ENCODE measurements at places on chromosomes 12 and 14.

DNA sequence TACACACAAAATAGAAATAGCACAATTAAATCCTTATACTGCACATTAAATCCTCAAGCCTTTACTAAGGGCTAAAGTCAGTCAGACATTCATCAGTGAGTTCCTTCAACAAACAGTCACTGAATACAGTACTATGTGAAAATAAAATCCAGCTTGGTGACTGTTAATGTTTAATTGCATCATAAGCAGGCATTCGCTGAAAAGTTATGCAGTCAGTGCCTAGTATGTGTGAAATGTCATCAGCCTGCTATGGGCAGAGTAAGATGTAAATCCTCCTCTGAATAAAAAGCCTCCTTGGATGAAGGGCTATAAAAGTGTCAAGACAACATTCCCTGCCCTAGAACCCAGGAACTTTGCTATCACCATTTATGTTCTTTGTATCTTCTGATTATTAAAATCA lies 116.4 kb downstream of the PRICKLE1 start:
- DNase-seq: no peak

DNA sequence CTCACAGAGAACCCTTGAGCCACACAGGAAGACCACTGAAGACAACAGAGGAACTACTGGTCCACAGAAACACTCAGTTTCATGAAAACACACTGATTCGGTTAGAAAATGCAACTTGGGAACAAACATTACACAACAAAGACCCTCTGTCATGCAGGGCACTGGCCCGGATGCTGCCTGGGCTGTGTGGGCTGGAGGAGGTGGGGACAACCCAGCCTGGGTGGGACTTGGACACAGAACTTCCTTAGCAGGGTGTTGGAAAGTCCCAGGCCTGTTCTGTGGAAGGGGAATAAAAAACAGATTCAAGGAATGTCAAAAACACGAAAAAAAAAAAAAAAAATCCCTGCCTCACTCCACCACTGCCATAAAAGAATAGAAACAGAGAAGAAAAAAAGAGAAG lies 181.0 kb downstream of the MON2 start:
- DNase-seq: no peak

- no peak for DNase-seq
These were observed 238.2 kb upstream of the NOVA1 start for GRCh38 chr14:26835979-26836570.

- DNase-seq: no peak
These were observed 48.1 kb upstream of the RIN3 start for GRCh38 chr14:92465353-92466055.

DNA sequence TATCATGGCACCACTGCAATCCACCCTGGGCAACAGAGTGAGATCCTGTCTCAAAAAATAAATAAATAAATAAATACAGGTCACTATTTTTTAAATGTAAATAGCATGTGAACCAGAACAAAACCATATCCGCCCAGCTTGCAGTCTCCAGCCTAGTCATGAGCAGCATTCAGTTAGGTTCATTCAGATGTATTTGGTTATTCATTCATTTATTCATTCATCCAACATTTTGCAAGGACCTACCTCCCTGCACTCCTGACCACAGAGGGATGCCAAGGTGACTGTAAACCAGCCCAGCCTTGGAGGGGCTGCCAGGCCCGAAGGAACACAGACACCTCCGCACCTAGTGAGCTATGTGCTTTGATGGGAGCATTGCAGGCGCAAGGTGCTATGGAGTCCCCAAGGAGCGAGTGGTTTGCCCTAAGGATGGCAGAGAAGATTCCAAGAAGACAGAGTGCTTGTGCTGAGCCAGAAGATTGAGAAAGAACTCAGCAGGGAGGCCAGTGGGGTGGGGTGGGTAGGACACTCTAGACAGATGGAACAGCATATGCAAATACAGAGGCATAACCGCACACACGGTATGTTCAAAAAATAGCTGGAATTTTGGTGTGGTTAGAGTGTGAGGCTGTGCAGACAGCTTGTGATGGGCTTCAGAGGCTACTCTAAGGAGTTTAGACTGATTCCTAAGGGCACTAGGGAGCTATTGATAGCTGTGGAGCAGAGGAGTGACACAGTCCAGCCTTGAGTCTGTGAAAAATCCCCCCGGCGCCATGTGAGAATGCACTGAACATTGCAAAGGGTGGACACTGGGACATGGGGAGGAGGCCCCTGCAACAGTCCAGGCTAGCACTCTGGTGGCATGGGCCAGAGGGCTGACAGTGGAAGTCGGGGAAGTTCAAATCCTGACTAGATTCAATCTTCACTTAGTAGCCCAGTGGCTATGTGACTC lies 11.7 kb downstream of the DTX1 start:
- no peak for DNase-seq

DNA sequence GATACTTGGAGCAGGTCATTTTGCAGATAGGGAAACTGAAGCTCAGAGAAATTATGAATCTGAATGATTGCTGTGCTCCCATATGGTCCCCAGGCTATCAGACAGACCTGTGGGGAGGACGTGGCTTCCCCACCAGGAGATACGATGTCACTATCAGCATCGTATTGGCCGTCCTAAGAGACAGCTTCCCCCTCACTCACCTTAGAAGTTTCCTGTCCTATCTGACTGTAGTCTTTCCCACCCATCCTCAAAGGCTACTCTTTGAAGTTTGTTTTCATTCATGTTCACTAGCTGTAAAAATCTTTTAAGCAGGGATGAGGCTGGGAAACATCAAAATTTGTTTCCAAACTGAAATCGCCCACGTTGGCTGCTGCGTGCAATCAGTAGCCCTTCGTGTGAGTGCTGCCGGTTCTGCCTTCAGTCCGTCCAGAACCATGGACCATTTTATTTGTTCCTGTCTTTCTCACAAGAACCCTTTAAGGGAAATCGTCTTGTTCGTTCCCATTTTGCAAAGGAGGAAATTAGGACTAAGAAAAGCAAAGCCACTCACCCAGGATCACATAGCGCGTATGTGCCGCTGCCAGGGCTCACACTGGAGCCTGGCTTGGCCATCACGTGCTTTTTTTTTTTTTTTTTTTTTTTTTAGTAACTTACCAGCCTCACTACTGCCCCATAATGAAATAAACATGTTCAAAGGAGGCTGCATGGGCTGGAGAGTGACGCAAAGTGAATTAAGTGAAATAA lies 1.0 kb upstream of the KDM2B start:
- DNase-seq: no peak

- no peak for DNase-seq
These were observed 604 bp downstream of the GLIPR1 start for GRCh38 chr12:75481013-75481705.

DNA sequence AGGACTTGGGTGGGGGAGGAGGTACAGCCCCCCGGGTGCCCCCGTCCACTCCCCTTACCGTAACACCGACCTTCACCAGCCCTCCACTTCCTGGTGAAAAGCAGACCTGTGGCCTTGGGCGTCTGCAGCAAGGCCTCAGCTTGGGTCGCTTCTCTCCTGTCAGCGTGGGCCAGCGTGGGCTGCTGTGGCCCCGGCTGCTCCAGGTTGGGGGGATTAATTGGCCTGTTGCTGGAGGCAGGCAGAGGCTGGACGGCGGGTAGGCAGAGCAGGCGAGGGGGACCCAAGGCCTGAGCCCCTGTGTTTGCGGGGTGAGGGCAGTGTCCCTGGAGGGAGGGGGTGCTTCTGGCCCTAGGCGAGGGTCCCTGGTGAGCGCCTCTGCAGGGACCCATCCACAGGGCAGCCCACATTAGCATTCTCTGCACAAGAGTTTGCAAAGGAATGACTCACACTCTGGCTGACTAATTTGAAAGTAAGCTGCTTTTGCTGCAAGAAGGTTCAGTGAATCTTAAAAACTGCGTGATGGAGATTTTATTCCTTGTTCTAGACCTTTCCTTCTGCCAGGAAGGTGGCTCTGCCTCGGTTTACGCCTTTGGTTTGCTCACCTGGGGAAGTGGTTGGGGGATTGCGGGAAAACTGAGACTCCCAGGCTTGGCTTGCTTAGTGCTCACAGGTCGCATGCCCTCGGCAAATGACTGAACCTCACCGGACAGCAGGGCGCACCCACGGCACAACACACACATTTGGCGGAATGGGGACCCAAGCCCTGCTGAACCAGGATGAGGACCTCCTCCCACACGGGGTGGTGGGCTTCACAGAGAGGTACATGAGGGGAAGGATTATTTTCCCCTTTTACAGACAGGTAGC lies 37.9 kb upstream of the DLK1 start:
- no peak for DNase-seq

DNA sequence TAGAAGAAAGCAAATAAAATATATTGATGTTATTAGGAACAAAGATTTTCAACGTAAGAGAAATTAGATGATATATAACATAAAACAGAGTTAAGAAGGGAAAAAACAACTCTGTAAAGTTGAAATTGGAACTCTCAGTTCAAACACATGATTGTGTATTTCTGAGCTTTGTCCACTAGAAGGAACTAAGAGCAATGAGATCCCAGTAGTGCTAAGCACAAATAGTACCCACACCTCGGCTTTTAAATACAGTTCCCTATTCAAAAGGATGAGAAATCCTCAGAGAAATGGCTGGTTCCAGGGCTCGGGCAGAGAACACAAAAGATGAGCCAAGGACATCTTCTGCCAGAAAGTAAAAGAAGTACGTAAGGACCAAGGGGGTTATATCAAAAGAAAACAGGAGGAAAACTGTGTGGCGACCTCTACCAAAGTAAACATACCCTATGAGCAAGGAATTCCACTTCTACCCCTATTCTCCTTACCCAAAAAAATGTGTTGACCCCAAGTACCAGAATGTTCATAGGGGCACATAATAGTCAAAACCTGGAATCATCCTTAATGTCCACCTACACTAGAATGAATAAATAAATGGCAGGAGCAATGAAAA lies 96.6 kb downstream of the SPTSSA start:
- DNase-seq: no peak

DNA sequence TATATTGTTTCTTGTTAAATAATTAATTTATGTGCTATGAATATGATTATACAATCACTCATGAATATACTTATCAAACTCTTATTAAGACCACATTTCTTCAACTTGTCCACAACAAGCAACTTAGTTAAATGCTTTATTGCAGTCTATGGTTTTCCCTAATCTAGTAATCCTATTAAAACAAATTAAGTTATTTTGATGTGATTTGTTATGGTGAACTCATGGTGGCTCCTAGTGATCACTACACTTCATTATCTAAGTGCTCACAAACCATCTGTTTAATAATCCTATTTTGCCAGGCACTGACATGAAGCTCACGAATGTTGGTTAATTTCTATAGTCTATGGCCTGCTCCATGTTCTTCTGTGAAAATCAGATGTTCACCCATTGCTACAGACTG lies 42.9 kb downstream of the INSM2 start:
- no peak for DNase-seq

DNA sequence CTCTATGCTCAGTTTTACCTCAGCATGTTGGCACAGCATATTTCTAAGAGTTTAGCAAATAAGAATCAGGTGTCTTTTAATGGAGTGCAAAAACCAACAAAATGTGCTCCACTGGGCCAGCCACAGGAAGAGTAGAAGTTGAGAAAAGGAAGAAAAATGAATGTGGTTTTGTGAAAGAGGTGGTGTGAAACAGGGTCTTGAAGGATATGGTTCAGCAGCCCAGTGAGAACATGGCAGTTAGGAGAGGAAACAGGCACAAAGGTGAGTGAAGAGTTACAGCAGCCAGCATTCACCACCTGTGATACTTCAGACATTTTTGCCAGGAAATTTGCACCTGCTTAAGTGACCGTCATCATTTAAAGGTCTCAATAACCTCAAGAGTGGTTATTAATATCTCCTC lies 2.4 kb downstream of the STAB2 start:
- DNase-seq: no peak

GRCh38 chr12:93583627-93584392 lies 11.3 kb downstream of the SOCS2 start:
- DNase-seq: no peak

GRCh38 chr14:54778618-54779345 lies 123.8 kb downstream of the GCH1 start:
- DNase-seq: no peak

- DNase-seq: no peak
These were observed 2.1 kb upstream of the SLC15A4 start for GRCh38 chr12:128825835-128826234.

DNA sequence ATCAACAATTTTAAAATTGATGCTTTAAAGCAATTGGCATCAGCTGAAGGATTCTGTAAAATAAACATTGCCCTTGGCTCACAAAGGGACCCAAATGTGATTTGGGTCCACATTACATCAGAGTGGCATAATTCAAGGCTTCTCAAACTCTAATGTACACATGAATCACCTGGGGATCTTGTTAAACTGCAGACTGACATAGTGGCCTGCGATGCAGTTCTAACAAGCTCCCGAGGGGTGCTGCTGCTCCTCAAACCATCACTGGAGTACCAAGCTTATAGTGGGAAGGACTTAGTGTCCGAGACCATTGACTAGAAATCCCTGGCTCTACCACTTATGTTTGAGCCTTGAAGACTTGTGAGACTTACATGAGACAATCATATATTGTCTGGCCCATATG lies 31.8 kb upstream of the DNM1L start:
- no peak for DNase-seq

DNA sequence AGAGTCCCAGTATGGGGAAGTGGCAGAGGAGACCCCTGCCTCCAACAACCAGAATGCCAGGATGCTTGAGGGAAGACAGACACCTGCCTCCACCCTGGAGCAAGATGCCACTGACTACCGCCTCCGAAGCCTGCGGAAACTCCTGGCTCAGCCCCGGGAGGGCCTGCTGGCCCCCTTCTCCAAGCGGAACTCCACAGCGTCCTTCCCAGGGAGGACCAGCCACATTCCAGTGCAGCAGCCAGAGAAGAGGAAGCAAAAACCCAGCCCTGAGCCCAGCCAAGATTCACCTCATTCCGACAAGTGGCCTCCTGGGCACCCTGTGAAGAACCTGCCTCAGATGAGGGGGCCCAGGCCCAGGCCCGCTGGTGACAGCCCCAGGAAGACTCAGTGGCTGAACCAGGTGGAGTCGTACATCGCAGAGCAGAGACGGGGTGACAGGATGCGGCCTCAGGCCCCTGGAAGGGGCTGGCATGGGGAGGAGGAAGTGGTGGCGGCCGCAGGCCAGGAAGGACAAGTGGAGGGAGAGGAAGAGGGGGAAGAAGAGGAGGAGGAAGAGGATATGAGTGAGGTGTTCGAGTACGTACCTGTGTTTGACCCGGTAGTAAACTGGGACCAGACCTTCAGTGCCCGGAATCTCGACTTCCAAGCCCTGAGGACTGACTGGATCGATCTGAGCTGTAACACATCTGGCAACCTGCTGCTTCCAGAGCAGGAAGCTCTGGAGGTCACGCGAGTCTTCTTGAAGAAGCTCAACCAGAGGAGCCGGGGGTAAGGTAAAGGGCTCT lies 93.7 kb downstream of the B4GALNT3 start:
- DNase-seq: no peak

- DNase-seq: no peak
These were observed 158.4 kb downstream of the IPO8 start for GRCh38 chr12:30537228-30537627.

DNA sequence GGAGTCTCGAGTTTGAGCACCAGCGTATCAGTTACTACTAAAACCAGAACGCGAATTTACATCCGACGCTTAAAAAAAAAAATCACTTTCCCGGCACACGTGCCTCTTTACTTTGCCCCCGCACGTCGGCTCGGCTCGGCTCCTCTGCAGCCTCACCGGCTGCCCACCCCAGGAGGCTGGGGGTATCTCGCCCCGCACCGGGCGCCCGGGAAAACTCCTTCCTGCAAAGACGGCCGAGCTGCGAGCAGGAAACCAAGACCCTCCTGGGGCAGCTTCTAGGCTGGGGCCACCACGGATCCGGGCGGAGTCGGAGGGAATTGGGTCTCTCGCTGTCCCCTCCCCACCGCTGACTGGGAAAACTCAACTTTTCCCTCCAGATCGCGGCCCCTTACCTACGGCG lies 610 bp downstream of the VSIG10 start:
- DNase-seq: no peak

GRCh38 chr12:3189282-3189681 lies 112.1 kb downstream of the TSPAN9 start:
- DNase-seq: no peak

- no peak for DNase-seq
These were observed 32.7 kb downstream of the JAG2 start for GRCh38 chr14:105135700-105136395.
